ENCODE measurements at places on chromosomes 5 and 9.

DNA sequence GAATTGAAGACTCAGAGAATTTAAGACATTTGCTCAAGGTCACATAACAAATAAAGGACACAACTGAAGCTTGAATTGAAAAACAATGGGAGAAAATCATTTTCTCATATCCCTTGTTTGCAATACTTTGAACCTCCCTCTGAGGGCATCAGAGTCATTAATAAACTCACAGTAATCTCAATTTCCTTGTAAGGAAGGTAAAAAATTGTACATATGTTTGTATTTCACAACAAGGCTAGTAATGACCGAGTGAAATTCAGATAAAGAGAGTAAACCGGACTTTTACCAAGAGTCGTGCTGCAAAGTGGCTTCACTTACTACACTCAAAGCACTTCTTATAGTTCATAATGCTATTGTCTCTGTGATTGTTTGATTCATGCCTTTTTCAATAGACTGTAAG is 665.0 kb downstream of the NR2F1-AS1 start:
- DNase-seq = no peak

- no peak for DNase-seq
Observed at GRCh38 chr9:108547411-108548135, 308.2 kb downstream of the ACTL7B start.

DNA sequence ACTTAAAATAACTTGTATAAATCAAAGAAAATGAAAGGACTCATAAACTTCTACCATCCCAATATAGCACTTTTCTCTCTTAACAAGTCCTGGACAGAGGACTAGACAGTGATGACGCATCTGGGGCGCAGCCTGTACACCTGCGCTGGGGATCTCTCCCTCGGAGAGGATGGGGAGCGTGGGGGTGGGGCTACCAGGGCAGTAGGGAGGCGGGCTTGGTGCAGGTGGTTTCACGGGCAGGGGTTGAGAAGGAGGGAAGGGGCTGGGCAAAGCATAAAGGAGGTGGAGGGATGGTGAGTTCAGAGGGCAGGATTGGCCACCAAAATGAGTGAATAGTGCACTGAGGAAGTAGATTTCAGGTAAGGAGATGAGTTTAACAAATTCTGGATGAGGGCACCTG is 41.1 kb downstream of the STC2 start:
- DNase-seq = no peak

GRCh38 chr9:89848060-89849040 is 243.5 kb downstream of the GADD45G start:
- no peak for DNase-seq

- no peak for DNase-seq
Observed at GRCh38 chr5:1443171-1443570, 2.1 kb downstream of the SLC6A3 start.

- DNase-seq = no peak
Observed at GRCh38 chr5:139451176-139451575, 11.4 kb downstream of the ECSCR start.

GRCh38 chr9:14085810-14086209 is 228.1 kb downstream of the NFIB start:
- DNase-seq = no peak

GRCh38 chr9:86434039-86434726 is 80.0 kb upstream of the TUT7 start:
- DNase-seq = peak; percentile 68

DNA sequence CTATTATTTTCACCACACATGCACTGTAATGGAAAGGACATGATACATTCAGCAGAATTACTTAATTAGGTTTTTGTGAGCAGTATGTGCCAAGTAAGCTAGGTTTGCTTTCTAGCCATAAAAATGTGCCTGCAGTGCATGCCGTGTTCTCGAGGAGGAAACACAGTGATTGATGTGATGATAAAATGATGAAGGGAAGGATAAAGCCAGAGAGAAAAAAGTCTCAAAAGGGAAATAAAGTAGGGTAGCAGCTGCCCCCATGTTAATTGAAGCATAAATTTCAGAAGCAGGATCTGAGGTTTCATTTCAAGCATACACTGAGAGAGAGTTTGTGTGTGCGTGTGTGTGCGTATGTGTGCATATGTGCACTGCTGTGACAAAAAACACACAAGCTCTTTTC is 714.2 kb upstream of the C9orf72 start:
- no peak for DNase-seq

- DNase-seq = peak; percentile 32
Observed at GRCh38 chr9:5500441-5501235, 9.7 kb upstream of the PDCD1LG2 start.

DNA sequence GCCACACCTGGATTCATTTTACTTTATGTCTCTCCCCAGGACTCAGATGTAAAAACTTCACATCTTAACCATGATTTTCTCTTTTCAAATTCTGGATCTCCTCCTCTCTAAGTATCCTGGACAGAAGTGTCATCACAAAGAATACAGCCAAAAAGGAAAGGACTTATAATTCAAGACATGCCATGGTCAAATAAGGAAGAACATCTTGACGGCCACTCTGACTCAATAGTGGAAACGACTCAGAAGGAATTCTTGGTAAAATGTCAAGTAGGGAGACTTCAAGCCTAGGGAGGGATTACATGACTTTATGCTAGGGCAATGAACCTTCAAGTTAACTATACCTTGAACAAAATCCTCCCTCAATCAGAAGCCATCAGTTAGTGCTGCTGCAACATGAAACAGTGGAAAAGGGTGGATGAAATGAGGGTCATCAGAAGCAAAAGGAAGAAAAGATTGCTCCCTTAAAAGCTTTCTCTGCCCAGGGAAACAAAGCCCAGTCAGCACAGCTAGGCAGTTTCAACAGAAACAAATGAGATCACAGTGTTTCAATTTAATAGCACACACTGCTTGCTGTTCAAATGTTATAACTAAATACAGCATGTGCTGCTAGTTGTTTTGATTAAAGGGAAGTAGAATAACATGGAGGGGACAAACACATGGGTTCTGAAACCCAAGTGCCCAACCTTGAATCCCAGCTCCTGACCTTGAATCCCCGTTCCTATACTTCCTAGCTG is 101.4 kb downstream of the LPAR1 start:
- DNase-seq = peak; percentile 8

DNA sequence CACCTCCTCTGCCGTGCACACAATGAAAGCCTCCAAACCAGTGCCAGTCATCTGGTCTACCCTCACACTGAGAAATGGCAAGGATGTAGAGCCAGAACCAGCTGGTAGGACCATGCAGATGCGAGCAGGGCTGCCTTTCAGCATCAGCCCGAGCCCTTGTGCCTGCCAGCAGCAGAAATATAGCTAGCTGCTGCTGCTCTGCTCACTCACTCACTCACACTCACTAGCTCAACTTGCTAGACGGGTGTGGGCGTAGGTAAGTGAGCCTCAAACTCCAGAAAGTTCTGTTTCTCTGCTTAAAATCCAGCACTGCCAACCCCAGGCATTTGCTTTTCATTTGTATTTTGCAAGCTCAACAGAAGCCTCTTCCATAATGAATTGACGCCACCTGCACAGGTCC is 114.0 kb downstream of the DRD1 start:
- DNase-seq = no peak

- no peak for DNase-seq
Observed at GRCh38 chr5:139369181-139369580, 13.9 kb downstream of the SLC23A1 start.

DNA sequence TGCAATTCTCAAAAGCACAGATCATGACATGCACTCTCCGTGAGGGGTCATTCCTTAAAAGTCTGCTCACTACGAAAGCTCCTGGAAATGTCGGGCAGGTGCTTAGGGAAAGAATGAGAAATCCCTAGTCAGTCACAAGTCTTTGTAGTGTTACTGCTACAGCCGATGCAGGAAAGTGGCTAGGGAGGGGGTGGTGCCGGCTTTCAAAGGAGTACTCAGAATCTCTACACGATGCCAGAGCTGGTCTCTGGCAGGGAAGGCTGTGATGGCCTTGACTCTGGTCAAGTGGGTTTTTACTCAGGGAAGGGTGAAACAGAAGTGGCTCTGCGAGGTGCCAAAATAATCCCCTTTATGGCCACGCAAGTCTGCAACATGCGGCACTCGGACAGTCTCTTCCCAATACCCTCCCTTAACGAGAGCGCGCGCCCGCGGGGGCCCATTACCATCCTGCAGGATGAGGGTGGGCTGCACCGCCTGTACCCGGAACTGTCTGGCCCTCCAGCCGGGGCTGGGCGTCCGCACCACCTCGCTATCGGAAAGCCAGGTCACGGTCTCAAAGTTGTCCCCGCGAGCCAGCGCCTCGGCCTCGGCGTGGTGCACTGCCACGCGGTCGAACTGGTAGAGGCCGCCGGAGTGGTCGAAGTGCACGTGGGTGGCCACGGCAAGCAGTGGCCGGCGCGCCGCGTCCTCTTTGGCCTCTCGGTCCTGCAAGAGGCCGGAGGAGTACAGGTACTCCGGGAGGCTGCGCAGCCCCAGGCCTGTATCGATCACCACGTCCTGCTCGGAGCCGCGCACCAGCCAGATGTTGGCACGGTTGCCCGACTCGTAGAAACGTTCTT is 956 bp downstream of the MBLAC2 start:
- peak; percentile 13 for DNase-seq

GRCh38 chr9:117354997-117355396 is 59.9 kb downstream of the ASTN2 start:
- no peak for DNase-seq

GRCh38 chr9:125913551-125913950 is 166.4 kb downstream of the PBX3 start:
- DNase-seq = no peak

DNA sequence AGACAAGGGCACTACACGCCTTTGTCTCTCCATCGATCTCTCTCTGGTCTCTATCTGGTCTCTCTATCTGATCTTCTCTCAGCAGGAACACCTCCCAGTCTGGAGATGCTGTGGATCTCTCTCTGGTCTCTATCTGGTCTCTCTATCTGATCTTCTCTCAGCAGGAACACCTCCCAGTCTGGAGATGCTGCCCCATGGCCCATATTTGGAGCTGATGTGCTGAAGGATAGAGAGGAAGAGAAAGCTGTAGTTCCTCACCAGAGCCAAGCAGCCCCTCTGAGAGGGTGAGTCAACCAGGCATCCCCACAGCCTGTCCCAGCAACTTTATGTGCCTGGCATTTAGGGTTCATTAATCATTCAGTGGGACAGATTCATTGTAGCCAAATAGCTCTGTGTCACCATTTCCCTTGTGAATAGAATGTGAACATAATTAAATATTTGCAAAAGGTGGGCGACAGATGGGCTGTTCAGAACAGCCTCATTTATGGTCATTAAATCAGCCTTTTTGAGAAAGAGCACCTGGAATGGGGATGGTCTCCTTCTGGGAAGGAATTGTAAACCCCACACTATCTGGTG is 189.3 kb upstream of the MAST4 start:
- no peak for DNase-seq

GRCh38 chr5:177491429-177491945 is 5.9 kb downstream of the PDLIM7 start:
- DNase-seq = no peak

DNA sequence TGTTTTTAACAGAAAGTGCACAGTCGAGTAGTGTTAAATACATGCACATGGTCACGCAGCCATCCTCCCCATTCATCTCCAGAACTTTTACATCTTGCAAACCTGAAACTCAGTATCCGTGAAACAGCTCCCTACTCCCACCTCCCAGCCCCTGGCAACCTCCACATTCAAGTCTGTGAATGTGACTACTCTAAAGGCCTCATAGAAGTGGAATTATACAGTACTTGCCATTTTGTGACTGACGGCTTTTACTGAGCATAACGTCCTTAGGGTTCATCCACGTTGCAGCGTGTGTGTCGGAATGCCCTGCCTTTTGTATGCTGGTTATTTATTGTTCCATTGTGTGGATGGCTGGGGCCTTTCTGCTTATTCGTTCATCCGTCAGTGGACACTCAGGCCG is 35.8 kb downstream of the USP20 start:
- no peak for DNase-seq

DNA sequence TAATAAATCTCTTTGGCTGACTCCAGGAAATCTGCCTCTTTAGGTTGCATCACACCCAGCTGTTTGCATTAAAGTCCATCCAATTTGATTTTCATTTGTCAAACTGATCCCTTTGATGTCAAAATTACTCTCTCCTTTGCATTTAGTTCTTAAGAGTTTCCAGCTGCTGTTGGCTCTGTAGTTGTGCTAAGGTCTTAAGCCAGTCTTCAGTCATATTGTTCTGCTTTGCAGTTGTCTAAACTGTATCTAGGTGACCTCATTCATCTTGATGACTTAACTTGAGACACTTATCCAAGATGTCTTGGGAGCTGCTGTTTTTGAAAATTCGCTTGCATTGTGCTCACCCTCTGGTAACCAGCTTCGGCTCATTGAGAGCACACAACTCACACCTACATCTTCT is 386.9 kb upstream of the TLE4 start:
- no peak for DNase-seq

DNA sequence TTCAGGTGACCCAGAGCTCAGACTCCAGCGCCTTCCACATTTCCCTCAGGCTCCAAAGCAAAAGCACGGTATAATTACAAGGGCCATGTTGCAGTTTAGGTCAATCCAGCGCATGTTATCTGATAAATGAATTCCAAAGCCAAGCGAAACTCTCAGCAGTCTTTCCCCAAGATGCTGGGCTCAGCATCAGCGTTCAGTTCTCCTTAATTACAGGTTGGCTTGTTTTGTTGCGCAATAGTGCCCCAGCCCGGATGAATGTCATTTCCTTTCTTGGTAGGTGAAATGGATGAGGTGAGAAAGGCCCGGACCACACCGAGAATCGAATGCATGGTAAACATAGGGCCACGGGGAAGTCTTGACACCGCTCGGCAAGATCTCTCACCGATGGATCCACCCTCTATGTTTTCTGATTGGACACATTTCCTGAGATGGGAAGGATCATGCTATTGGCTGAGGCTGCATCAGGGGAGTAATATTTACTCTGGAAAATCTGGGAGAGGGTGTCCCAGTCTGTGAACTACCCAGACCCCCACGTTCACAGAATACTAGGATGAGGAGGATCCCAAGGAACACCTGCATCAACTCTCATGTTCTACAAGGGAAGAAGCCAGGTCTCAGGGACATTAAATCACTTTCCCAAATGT is 221.2 kb upstream of the ANKRD55 start:
- DNase-seq = no peak

- no peak for DNase-seq
Observed at GRCh38 chr5:72177538-72177937, 70.3 kb downstream of the MAP1B start.

DNA sequence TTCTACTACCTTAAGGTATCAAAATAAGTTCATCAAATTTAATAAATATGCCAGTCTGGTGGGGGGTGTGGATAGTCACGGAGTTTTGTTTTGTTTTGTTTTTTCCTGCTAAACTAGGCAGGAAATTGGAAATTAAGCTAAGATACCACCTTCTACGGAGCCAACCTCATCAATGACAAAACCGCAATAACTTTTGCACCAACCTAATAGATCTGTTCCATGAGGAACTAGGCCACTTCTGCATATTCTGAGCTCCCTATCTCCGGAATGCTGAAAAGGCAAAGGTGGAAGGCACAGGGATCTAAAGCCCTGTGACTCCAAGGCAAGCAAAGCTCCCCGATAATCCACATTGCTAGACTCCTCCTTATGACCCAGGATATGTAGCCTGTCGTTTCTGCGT is 5.8 kb upstream of the OR1L4 start:
- DNase-seq = no peak

GRCh38 chr9:125409217-125409636 is 147.6 kb downstream of the GAPVD1 start:
- no peak for DNase-seq

Data from kidney capillary endothelial cell (primary cell).